Cardiac muscle cell (in vitro differentiated cells and primary cell): ENCODE measurements at places on chromosomes 16 and 17. TPM values are rescaled to one million over a fixed set of nuclear protein-coding genes. Genes with fewer than 3 reads are reported as not detected.

DNA sequence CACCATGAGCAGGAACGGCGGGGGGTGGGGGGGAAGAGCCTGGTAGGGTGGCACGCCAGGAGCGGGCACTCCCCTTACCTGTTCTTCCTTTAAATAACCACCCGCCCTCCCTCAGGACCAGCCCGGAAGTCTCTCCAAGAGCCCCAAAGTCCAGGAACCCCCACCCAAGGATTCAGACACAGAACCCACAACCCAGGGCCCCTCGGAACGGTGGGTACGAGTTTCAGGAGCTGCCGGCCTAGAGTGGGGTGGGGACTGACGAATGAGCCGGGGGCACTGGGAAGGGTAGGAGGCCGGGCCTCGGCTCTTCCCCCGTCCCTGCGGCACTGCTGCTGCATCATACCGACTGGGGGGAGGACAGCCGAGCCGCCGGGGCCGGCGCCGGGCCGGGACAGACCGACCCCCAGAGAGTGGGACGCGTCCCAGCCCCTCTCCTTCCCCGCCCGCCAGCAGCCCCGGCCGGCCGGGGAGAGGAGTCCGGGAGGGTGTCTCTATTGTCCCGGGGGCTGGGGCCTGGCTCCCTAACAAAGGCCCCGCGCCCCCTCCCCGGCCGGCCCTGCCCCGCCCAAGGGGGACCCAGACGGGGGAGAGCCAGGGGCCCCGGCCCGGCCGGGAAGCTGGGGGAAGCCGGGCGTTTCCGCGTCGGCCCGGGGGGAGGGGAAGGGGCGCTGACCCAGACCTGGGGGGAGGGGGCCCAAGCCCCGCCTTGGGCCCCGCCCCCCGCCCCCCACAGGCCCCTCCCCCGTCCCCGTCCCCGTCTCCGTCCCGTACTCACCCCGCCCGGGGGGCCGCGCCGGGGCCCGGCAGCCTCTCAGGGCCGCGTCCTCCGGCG is 747 bp downstream of the ATXN7L3 start:
- peaks cover 17% of the 10 kb centered on the region for H3K36me3 ChIP-seq
- H3K4me1 ChIP-seq: peaks cover 6% of the 10 kb centered on the region

DNA sequence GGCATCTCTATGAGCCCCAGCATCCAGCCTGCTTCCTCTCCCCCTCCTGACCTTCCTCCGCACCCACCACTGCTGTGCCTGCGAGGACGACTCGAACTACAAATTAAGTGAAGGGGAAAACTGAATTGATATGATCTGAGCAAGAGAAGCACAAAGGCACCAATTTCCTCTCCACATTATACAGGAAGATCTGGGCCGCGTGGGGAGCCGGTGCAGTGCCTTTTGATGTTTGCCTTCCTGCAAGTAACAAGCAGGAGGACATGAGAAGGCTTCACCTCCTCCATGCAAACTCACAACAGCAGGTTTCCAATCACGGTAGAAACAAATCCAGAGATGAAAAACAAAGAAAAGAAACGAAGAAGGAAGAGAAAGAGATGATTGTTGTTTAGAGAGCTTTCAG is 57.8 kb upstream of the MMP2 start:
- no peaks in the 10 kb centered on the region for H3K36me3 ChIP-seq
- H3K4me3 ChIP-seq: no peak overlapping the region
- H3K27ac ChIP-seq: no peak overlapping the region

DNA sequence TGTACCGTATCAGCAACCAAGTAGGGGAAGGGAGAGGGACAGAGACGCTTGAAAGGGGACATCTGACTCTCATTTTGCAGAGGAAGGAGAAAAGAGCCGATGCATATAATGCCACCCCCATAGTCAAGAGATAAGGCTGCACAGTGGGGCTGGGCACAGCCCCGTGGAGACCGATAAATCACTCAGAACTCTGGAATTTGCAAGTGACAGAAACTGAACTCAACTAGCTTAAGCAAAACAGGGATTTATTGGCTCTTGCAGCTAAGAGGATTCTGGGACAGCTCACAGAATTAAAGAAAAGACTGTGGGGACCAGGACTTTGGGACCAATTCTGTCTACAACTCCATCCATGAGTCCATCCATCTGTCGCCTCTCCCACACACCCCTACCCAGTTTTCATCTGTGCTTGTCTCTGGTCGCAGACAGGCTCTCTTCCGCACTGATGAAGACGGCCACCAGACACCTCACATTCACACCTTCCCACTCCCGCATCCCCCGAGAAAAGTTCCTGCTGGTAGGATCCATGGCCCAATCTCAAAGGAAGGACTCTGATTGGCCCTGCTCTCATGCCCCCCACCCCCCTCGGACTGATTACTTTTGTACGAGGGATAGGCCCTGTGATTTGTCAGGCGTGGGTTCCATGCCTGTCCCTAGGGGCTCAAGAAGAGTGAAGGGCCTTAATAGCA is 105.9 kb upstream of the RPL38 start:
- no peaks in the 10 kb centered on the region for H3K27me3 ChIP-seq
- no peaks in the 10 kb centered on the region for H3K36me3 ChIP-seq
- no peak overlapping the region for H3K4me3 ChIP-seq

DNA sequence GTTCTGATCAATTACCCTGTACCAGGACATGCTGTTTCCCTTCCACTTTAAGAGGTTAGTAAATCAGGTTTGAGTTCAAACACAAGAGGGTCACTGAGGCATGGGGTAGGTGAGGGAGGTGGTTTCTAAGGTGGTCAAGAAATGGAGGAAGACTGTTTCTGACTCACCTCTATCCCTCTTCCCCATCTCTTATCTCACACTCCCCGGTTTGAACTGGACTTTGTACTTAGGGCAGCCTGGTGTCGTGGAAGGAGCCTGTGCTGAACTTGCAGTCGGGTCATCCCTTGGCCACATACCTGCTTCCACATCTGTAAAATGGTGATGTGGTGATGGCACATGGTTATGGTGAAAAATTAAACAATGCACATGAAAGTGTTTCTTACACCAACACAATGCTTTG is 17.2 kb upstream of the TMEM98 start:
- no peak for DNase-seq
- no peak overlapping the region for H3K27ac ChIP-seq
- H3K4me3 ChIP-seq: no peak overlapping the region
- H3K27me3 ChIP-seq: no peaks in the 10 kb centered on the region
- peaks cover 11% of the 10 kb centered on the region for H3K4me1 ChIP-seq

GRCh38 chr17:53088481-53088880 is 734.2 kb upstream of the KIF2B start:
- H3K4me1 ChIP-seq: no peaks in the 10 kb centered on the region
- H3K27me3 ChIP-seq: no peaks in the 10 kb centered on the region
- no peak overlapping the region for H3K4me3 ChIP-seq
- no peak for DNase-seq
- H3K27ac ChIP-seq: no peak overlapping the region

Gene HBZ
- total RNA-seq: not detected in 2 replicates

Gene VTN
- 4.3 and 5.2 TPM in 2 replicates for total RNA-seq
